Ureter (tissue), 1 donor: ENCODE measurements at places on chromosomes 5 and 9. TPM values are rescaled to one million over a fixed set of nuclear protein-coding genes. Genes with fewer than 3 reads are reported as not detected.

DNA sequence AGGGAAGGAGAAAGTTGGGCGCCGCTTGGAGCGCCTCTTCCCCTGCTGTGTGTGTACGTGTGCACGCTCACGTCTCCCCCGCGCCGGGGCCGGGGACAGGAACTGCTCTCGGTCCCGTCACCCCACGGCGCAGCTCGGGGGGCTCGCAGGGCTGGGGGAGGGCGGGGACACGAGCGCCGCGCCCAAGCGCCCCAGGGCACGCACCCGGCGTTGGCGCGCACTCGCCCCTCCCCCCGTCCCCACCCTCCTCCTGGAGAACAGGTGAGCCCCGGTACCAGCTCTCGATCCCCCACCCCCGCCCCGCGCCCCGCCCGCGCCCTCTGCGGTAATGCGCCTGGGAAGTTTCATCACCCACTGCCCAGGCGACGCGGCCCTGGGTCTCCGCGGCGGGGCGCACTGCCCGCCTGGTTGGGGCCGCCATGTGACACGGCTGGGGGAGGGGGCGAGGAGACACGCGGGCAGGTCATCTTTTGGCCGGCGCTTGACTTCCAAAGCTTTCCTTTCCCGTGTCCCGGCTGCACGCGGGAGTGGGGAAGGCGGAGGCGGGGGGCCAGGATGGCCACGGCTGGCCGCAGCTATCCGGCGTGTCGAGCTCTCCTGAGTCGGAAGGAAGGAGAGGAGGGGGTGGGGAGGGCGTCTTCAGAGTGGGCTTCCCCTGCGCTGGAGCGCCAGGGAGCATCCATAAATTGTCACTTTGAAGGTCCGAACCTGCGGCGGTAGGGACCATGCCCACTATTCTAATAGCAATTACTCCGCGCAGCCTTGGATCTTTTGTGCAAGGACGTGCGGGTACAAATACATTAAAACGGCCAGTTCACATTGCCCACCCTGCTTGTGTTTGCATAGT is 1.5 kb upstream of the STC2 start:
- DNase-seq, result no peak

GRCh38 chr5:142726188-142726731 is 40.4 kb upstream of the FGF1 start:
- DNase-seq, result no peak

DNA sequence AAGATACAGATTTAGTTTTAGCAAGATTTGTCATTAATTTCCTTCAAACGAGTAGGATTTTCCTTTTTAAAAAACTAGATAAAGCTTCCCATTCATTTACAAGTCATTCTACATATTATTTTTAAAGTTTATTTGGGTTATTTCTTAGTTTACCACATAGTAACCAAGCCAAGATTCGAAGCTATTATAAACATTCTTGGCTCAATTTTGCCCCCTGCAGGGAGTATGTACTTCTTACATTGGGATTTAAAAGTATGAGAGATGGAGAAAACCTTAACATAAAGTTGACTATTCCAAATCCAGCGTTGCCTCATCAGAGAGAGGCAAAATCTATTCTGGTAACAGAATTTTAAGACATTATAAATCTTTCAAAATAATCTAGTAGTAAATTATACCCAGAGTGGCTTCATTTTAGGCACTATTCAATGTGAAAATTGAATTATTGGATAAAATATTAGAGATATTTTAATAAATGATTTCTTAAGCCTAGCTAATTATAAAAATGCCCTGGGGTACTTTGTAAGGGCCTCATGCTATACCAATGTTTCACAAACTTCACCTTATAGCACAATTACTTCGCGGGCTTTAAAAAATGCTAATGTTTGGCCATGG is 39.1 kb downstream of the FBN2 start:
- no peak for DNase-seq

- DNase-seq, result no peak
These were observed 194.6 kb downstream of the MEF2C start for GRCh38 chr5:88688156-88688983.

DNA sequence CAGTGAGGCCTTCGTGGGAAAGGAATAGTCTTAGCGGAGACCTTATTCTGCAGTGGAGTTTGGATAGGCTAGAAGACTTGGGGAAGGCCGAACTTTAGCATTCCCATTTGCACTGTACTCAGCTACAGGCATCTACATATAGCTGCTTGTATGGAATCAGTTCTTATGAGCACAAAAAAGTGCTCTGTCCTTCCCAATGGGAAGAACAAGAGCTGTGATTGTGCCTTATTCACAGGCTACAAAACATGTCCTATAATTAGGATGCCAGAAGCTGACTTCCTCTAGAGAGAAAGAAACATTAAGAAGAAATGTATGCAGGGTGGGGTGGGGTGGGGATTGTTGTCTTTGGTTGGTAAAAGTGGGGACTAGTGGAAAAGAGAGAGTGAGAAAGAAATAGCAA is 154.7 kb downstream of the ATP10B start:
- DNase-seq, result no peak

- no peak for DNase-seq
These were observed 291.2 kb downstream of the ADAMTS6 start for GRCh38 chr5:65190328-65191053.

- DNase-seq, result no peak
These were observed 1544.2 kb upstream of the CDH6 start for GRCh38 chr5:29649321-29649720.

DNA sequence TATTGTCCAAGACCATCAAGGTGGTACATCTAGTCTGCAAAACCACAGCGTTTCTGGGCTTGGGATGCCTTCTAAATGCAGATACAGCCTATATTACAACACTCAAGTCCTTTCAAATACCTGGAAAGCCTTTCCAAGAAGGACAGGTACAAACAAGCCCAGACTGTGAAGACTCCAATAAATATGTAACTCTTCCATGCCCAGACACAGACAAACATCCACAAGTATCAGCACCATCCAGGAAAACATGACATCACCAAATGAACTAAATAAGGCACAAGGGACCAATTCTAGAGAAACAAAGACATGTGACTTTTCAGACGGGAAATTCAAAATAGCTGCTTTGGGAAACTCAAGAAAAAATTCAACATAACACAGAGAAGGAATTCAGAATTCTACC is 152.7 kb upstream of the POC5 start:
- DNase-seq, result no peak

DNA sequence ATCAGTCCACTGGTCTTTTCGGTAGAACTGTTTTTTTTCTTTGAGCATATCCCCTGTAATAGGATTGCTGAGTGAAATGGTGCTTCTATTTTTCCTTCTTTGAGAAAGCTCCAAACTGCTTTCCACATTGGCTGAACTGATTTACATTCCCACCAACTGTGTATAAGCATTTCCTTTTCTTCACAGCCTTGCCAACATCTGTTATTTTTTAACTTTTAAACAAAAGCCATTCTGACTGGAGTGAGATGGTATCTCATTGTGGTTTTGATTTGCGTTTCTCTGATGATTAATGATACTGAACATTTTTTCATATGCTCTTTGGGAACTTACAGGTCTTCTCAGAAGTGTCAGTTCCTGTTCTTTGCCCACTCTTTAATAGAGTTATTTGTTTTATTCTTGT is 764.7 kb downstream of the MTRR start:
- DNase-seq, result no peak

DNA sequence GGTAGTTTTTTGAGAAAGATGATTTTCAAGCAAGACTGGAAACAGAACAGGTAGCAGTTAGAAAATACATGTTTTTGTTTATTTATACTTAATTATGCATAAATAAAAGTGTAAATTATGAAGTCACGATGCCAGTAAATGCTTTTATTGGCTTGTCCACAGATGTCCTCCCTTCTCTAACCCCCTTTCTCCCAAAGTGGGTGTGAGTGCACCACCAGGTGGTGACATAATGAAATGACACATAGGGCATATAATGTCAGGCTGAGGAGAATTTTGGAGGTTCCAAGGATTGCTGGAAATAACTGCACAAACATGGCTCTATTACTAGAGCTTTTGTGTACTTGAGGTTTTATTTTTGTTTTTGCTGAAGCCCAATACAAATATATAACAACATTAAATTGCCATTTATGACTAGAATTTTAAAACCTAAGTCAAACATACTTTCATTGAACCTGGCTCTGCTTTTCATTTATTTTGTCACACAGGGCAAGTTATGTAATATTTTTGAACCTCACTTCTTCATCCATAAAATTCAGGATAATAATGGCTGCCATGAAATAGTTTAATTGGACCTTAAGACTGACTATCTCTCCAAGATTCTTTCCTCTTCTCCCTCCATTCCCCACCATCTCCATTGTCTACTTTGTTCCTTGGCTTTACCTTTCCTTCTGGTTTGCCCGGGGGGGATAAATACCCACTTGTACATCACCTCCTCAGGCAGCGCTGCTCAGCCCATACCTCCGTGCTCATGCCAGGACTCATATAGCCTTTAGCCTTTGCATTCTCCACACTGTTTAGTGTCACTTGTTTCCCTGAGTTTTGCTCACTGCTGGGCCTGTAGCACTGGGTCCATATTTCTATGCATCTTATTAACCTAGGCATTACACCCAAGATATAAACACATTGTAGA is 168.8 kb downstream of the PDE4D start:
- DNase-seq, result no peak

GRCh38 chr9:91378695-91379127 is 17.0 kb upstream of the AUH start:
- DNase-seq, result no peak

DNA sequence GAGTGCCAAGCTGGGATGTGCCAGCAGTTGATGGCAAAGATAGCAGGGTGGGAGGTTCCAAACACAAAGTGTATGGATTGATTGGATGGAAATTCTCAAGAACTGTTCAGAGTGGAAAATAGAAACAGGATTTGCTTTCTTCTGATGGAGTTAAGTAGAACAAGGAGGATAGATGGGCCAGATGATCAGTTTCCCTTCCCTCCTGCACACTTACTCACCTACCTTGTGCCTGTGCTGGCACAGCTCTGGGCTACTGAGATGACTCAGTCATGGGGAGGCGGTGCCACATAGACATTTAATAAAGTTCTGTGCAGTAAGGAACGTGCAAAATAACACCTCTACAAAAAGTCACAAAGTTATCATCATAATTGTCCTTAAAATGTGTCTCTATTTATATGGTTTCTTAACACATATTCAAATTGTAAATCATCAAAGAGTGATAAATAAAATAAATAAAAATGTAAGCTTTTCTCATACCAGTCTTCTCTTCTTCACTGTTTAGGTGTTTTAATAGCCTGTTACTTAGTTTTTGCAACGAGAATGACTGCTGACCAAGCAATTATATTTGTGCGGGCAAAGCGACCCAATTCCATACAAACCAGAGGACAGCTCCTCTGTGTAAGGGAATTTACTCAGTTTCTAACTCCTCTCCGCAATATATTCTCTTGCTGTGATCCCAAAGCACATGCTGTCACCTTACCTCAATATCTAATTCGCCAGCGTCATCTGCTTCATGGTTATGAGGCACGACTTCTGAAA is 12.7 kb downstream of the PTPDC1 start:
- no peak for DNase-seq

DNA sequence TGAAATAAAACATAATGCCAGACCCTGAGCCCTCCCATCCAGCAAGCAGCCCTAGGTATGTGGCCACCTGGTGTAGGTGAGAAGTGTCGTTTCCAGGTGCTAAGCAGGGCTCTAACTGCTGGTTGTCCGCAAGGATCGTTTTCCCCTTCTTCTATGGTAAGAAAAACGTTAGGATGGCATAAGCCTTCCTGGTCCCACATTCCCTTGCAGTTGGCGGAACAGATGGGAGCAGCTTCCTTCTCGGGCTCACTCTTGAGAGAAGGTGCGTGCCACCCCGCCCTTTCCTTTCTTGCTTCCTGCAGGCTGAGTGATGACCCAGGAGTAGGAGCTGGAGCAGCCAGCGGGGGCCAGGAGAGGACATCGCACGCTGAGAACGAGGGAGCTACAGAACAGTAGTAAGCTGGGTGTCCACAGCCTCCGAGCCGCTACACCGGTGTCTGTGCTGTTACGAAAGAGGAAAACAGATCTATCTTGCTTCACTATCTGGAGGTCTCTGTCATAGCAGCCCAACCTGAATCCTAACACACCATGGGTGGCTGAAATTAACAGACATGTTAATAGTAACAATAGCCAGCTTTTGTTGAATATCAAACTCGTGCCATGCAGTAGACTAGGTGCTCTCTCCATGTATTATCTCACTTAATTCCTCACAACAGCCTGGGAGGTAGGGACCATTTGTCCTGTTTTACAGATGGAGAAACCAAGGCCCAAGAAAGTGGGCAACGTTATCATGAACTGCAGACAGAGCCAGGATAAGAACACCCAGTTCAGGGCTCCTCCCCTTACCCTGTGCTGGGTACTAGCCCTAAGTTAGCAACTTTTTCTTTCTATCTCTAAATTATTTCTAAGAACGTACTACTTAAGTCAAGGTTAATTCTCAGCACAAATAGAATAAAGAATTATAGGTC is 139.8 kb downstream of the COL23A1 start:
- peak; percentile 38 for DNase-seq

- DNase-seq, result no peak
These were observed 83.0 kb downstream of the ISL1 start for GRCh38 chr5:51466214-51466613.

- peak; percentile 84 for DNase-seq
These were observed 155.9 kb downstream of the ERCC6L2 start for GRCh38 chr9:96031366-96031824.

DNA sequence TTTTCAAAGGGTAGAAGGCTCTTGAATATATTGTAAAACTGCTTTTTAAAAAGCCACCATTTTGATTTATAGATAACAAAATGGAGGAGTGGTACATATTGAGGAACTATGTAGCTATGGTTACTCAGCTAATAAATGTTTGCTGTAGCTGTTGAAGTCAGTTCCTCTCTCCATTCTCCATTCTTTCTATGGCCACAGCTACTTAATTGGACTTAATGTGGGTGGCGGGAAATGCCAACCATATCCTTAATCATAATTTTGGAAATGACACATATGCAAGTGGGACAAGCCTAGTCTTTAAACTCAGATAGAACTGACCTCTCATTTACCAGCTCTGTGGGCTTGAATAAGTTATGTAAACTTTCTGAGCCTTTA is 10.6 kb downstream of the CDKN2A start:
- DNase-seq, result no peak

GRCh38 chr9:129826759-129827158 is 2.8 kb upstream of the TOR1A start:
- no peak for DNase-seq

GRCh38 chr9:132531710-132532570 is 50.5 kb upstream of the BARHL1 start:
- no peak for DNase-seq

- no peak for DNase-seq
These were observed 27.8 kb upstream of the ALDOB start for GRCh38 chr9:101463397-101463796.

GRCh38 chr5:176881816-176882566 is 17.2 kb downstream of the HK3 start:
- DNase-seq, result no peak

GRCh38 chr5:642481-642880 is 30.3 kb downstream of the CEP72 start:
- DNase-seq, result no peak

- no peak for DNase-seq
These were observed 710.2 kb upstream of the ACO1 start for GRCh38 chr9:31674264-31674663.

Gene COL23A1
- total RNA-seq, result 3.5 TPM

Gene TNFSF8
- 1.5 TPM for total RNA-seq

Gene THBS4
- total RNA-seq, result 2.8 TPM
